ENCODE measurements at places on chromosomes 6 and 20.
A peak's percentile ranks its signal among the peaks of the same experiment; 100 is the strongest.

- peak; percentile 31 for DNase-seq
These were observed 102.1 kb upstream of the MYL9 start for GRCh38 chr20:36439040-36439730.

GRCh38 chr6:25405442-25405841 is 126.3 kb downstream of the CARMIL1 start:
- no peak for DNase-seq

GRCh38 chr20:20665606-20666332 is 46.7 kb downstream of the RALGAPA2 start:
- no peak for DNase-seq

GRCh38 chr6:41901882-41902519 is 6.8 kb upstream of the USP49 start:
- DNase-seq: peak; percentile 14

- no peak for DNase-seq
These were observed 211.4 kb downstream of the FUT9 start for GRCh38 chr6:96227135-96227534.

GRCh38 chr20:47506850-47507249 is 5.2 kb downstream of the NCOA3 start:
- DNase-seq: no peak

DNA sequence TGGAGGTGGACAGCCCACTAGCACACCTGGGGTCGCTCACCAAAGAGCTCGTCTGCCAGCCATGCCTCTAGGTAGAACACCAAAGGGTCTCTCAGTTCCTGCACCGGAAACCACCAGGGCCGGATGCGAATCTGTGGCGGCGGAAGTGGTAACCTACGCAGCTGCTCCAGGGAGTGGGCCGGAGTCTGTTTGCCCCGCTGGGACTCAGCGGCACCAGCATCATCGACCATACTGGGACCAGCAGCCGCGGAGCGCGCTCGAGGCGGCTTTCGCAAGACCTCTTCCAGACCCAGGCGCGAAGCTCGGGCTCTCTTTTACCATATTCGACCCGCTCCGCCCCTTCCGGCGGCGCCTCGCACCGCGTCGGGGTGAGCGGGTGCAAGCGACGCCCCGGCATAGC is at the start of gene OOEP:
Gene OOEP, minus strand, starts transcription at position 335 of the 400 bp plus-strand sequence. Its CDS starts 105 bp downstream, at position 230.
- no peak for DNase-seq

- no peak for DNase-seq
These were observed 77.6 kb downstream of the TBC1D7 start for GRCh38 chr6:13250703-13251102.

- DNase-seq: no peak
These were observed 70.3 kb downstream of the PKHD1 start for GRCh38 chr6:52016915-52017748.

DNA sequence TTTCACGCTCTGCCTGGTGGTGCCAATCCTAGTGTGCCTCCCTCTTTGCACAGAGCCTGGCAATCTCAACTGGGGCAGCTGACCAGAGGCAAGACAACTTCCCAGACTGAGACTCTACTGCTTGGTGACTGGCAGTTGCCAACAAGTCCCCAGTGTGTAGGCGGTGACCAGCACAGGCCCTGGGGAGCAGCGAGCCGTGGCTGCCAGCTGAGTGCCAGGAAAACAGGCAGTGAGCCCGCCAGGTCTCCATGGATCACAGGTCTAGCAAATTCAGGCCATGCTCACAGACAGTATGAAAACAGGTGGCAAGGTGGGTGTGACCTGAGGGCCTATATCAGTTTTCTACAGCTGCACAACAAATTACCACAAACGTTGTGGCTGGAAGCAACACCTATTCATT is 289.9 kb downstream of the KIF16B start:
- DNase-seq: no peak

- DNase-seq: no peak
These were observed 83.6 kb downstream of the MRPL14 start for GRCh38 chr6:44043479-44044153.

GRCh38 chr6:112883095-112883494 is 536.0 kb downstream of the RFPL4B start:
- no peak for DNase-seq

DNA sequence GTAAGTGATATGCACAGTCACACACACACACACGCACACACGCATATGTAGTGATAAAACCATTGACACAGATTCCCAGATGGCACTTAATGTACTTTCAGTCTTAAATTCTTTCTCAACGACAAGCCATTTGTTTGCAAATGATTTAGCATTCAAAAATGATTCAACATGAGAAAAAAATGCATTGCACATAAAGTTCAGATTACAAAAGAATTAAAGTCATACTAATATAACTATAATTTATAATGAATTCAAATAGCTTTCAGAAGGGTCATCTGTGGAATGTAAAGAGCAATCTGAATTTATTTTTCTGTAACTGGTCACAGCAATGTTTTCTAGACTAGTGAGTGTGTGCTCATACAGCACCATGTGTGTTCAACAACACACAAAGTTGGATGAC is 521.6 kb upstream of the ZNF337 start:
- DNase-seq: no peak

DNA sequence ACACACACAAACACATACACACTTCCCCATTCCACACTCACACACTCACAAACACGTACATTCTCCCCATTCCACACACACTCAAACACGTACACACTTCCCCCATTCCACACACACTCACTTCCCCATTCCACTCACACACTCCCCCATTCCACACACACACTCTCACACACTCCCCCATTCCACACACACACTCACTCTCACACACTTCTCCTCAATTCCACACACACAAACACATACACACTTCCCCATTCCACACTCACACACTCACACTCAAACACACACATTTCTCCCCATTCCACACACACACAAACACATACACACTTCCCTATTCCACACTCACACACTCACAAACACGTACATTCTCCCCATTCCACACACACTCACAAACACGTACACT is 8.7 kb upstream of the OSBPL2 start:
- DNase-seq: no peak

DNA sequence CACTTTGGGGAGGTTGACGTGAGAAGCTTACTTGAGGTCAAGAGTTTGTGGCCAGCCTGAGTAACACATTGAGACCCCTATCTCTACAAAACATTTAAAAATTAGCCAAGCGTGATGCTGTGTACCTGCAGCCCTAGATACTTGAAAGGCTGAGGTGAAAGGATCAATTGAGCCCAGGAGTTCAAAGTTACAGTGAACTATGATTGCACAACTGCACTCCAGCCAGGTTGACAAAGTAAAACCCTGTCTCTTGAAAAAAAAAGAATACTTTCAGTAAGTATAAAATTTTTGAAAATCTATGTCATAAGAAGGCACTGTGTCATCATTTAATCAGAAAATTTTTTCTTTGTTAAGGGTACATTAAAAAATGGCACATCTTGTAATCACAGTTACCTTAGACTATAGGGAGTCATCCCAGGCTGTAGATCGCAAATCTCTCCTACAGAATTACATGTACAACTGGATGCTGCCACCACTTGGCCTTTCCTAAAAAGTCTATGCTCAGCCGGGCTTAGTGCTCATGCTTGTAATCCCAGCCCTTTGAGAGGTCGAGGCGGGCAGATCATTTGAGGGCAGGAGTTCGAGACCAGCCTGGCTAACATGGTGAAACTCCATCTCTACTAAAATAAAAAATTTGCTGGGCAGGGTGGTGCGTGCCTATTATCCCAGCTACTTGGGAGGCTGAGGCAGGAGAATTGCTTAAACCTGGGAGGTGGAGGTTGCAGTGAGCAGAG is 17.0 kb upstream of the MRS2 start:
- DNase-seq: no peak

GRCh38 chr6:111592726-111593511 is 12.8 kb downstream of the TRAF3IP2 start:
- no peak for DNase-seq

DNA sequence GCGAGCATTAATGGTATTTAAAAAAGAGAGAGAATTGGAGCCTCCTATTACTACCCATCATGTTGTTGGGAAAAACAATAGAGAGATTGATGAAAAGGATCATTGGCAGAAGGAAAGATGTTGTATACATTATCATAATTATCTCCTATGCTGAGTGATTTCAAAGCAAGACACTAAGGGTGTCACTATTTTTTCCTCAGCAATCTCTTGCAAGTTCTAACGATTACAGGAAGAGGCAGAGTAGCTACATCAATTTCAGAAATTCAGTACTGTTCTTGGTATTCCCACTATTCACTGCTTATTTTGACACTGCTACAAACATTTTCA is 891.2 kb downstream of the C6orf118 start:
- no peak for DNase-seq

- no peak for DNase-seq
These were observed 246.4 kb downstream of the PHACTR1 start for GRCh38 chr6:12962987-12963386.

- no peak for DNase-seq
These were observed 13.7 kb upstream of the STXBP5 start for GRCh38 chr6:147190556-147190955.

DNA sequence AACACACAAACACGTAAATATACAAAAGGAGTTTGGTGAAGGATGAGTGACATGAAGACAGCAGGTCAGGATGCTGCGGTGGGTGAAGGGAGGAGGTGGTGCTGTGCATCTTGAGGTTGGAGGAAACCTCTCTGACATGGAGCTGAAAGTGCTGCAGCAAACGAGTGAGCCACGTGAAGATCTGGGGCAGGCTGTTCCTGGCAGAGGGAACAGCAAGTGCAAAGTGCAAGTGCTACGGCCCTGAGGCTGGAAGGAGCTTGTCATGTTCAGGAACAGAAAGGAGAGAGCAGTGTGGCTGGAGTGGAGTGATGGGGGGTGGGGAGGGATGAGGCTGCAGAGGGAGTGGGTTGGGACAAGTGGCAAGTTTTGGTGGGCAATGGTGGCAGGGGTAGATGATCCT is 24.8 kb upstream of the ANGPT4 start:
- DNase-seq: no peak

- no peak for DNase-seq
These were observed 247.8 kb downstream of the BTBD9 start for GRCh38 chr6:38391626-38392579.

GRCh38 chr6:2222275-2222842 is 23.0 kb downstream of the GMDS start:
- DNase-seq: no peak

- no peak for DNase-seq
These were observed 1.8 kb upstream of the BHLHE23 start for GRCh38 chr20:63008541-63009044.

GRCh38 chr6:156909212-156910010 is 132.2 kb downstream of the ARID1B start:
- no peak for DNase-seq
